ENCODE measurements at places on chromosomes 2 and 18. TPM values are rescaled to one million over a fixed set of nuclear protein-coding genes. Genes with fewer than 3 reads are reported as not detected.
A peak's percentile ranks its signal among the peaks of the same experiment; 100 is the strongest.

CDK5R2 gene
- polyA plus RNA-seq, result 0.08 TPM

UGP2 gene
- polyA plus RNA-seq, result 59.2 TPM

GRCh38 chr2:170818036-170818751 is 1.5 kb downstream of the GAD1 start:
- peak; percentile 32 for DNase-seq
- H3K27me3 ChIP-seq, result peaks cover 99% of the 10 kb centered on the region
- no peak overlapping the region for H3K27ac ChIP-seq

DNA sequence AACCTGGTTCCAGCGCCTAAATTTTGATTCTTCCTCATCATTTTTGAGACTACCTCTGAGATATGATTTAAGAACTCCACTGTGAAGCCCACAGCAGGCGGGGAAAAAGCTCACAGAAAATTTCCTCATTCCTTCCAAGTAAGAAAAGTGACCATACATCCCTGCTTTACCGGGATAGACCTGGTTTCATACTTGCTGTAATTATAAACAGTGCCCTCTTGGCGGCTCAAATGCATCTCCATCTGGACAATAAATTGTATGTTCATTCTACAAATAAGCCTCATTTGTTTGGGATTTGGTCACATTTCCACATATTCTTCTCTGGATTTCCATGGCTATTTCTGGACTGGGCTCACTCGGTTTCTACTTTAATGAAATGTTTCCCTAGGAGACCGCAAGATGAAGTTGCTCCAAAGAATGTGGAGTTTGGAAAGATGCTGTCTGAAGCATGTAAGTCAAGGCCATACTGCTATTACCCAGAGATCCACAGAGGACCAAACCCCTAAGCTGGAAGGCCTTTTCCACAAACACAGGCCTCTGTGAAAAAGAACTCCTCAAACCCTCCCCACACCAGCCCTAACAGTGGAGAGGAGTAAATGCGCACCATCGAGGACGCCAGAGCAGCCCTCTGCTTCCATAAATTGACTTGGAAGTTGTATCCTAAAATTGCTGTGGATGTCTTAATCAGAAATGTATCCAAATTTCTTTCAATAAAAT is 13.9 kb downstream of the STAT1 start:
- DNase-seq, result no peak
- no peak overlapping the region for H3K27ac ChIP-seq
- H3K4me1 ChIP-seq, result no peaks in the 10 kb centered on the region
- H3K36me3 ChIP-seq, result peaks cover 60% of the 10 kb centered on the region
- no peak overlapping the region for H3K4me3 ChIP-seq

DNA sequence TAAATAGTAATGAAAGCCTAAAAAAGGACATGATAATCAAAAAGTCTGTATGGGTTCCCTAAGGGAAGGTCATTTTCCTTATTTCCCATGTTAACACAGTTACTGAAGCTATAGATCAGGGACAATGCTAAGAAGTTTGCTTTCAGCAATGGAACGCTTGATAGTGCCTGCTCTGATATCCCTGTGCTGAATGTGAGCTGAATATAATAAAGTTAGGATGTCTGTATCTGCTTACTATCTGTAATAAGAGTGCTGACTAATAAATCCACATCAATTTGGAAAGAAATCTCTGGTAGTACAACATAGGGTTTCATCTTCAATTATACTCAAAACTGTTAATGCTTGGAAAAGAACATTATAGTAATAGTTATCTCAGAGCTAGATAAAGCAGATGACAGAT is 25.8 kb downstream of the TTC21B start:
- H3K27me3 ChIP-seq, result no peaks in the 10 kb centered on the region
- H3K36me3 ChIP-seq, result peaks cover 37% of the 10 kb centered on the region
- no peak for DNase-seq

GRCh38 chr2:164849506-164849905 is 7.9 kb upstream of the COBLL1 start:
- H3K4me3 ChIP-seq, result no peak overlapping the region
- peaks cover 5% of the 10 kb centered on the region for H3K27me3 ChIP-seq
- no peak for DNase-seq
- no peaks in the 10 kb centered on the region for H3K36me3 ChIP-seq

- no peak overlapping the region for H3K4me3 ChIP-seq
- H3K4me1 ChIP-seq, result no peaks in the 10 kb centered on the region
- H3K27me3 ChIP-seq, result no peaks in the 10 kb centered on the region
- H3K36me3 ChIP-seq, result no peaks in the 10 kb centered on the region
Observed at GRCh38 chr2:66202586-66202985, 232.3 kb upstream of the MEIS1 start.

GRCh38 chr2:41735476-41735875 is 312.3 kb upstream of the PKDCC start:
- no peaks in the 10 kb centered on the region for H3K36me3 ChIP-seq
- H3K27me3 ChIP-seq, result no peaks in the 10 kb centered on the region
- DNase-seq, result no peak
- no peaks in the 10 kb centered on the region for H3K4me1 ChIP-seq

DNA sequence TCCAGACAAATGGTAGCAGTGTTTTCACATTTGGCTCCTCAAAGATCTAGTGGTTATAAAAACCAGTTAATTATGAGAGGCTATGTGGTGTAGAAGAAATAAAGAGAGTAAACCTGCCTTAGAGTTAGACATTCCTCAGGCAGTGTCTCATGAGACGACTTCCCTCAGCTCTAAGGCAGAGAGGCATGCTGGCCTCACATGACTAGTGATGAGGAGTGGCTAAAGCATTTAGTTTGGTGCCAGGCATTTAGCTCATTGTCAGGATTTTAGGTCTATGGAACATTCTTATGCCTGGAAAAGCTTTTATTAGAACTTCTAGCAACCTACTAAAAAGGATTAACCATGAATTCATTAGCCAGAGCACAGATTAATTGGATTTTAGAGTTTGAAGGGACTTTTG is 90.3 kb downstream of the RPRM start:
- H3K36me3 ChIP-seq, result no peaks in the 10 kb centered on the region
- H3K4me1 ChIP-seq, result no peaks in the 10 kb centered on the region
- H3K4me3 ChIP-seq, result no peak overlapping the region
- H3K27ac ChIP-seq, result no peak overlapping the region
- H3K27me3 ChIP-seq, result no peaks in the 10 kb centered on the region

GRCh38 chr2:219041252-219041651 is at the start of gene CFAP65:
CFAP65 (minus strand) TSS chr2:219041516; CDS start chr2:219039048, 2,468 bp downstream.
- H3K4me3 ChIP-seq, result no peak within 1 kb of the TSS
- peaks cover 15% of the 10 kb centered on the region for H3K27me3 ChIP-seq
- DNase-seq, result peak; percentile 45
- H3K36me3 ChIP-seq, result no peaks in the 10 kb centered on the region
- H3K4me1 ChIP-seq, result no peaks in the 10 kb centered on the region

ALPI gene
- not detected for polyA plus RNA-seq

DNA sequence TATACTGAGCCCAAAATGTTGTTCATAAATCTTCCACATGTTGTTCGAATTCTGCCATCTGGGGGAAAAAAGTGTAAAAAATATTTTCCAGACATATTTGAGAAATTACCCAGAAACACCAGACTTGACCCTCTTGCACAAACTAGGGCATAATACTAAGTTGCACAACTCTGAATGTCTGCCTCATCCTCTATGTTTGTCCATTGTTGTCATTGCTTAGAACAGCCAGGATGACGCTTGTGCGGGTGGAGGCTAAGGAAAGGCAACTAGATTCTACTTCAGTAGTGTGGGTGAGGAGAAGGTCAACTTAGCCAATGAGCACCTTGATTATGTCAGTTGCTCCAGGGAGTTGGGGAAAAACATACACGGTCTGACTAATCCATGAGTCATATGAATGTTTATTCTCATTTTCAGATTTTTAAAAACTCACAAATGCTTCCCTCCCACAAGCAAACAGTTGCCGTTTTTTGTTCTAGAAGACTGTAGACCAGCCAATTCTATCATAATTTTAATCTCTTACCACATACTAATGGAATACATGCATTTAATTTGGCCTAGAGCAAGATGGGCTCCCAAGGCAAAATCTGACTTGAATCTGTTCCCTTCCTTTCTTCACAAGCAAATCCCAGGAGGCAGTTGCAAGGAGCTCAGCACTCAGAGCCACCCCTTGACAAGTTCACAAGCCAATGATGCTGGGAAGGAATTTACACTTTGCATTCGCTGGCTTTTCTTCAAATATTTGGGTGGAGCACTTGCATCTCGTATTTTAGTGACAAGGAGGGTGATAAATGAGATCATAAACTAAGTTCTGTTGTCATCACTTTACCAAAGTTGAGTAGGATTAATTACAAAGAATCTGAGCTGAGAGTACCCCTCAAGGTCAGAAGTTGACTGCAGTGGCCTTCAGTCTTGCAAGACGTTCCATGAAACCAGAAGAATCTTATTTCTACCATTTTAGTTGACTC is 163.2 kb upstream of the TWIST2 start:
- H3K4me1 ChIP-seq, result no peaks in the 10 kb centered on the region
- H3K4me3 ChIP-seq, result no peak overlapping the region
- no peak for DNase-seq
- H3K36me3 ChIP-seq, result no peaks in the 10 kb centered on the region
- peaks cover 2% of the 10 kb centered on the region for H3K27me3 ChIP-seq
- H3K27ac ChIP-seq, result no peak overlapping the region

ANKRD30B gene
- not detected for polyA plus RNA-seq

- peaks cover 8% of the 10 kb centered on the region for H3K4me1 ChIP-seq
- H3K36me3 ChIP-seq, result peaks cover 26% of the 10 kb centered on the region
- DNase-seq, result peak; percentile 25
Observed at GRCh38 chr2:232838406-232838874, 31.6 kb upstream of the SNORC start.

GRCh38 chr2:55718165-55719008 is 24.7 kb upstream of the PNPT1 start:
- H3K27me3 ChIP-seq, result no peaks in the 10 kb centered on the region
- no peak overlapping the region for H3K4me3 ChIP-seq
- no peak overlapping the region for H3K27ac ChIP-seq
- no peaks in the 10 kb centered on the region for H3K36me3 ChIP-seq

DNA sequence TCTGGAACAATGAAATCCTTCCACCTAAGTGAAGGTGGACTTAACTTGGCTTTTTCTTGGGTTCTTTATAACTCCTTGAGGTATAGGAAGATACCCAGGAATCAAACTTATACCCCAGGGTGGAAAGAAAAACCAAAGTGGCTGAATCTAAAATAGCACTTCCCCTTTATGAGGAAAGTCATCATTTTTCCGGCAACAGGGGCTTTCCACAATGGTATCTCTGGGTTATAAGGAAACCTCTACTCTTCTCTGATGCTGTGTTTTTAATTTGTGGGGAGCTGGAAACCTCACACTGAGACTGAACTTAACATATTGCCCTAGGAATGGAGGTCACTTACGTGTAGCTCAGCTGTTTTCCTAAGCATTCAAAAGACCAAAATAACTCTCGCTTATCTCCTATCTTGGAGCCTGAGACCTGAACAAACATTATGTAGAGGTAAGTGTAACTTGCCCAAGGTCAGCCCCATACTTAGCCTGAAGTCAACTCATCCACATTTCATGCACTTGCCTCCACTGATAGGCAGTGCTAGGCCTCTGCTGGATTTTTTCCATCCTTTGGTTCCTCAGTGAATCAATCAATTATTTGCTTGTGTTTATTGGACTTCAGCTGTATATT is 117.9 kb downstream of the SETBP1 start:
- peaks cover 10% of the 10 kb centered on the region for H3K36me3 ChIP-seq
- no peak overlapping the region for H3K4me3 ChIP-seq
- no peaks in the 10 kb centered on the region for H3K27me3 ChIP-seq
- H3K4me1 ChIP-seq, result peaks cover 8% of the 10 kb centered on the region
- H3K27ac ChIP-seq, result no peak overlapping the region

- peak overlapping the region; percentile 10 for H3K27ac ChIP-seq
- no peaks in the 10 kb centered on the region for H3K27me3 ChIP-seq
- H3K4me3 ChIP-seq, result no peak overlapping the region
- peak; percentile 47 for DNase-seq
- H3K36me3 ChIP-seq, result no peaks in the 10 kb centered on the region
Observed at GRCh38 chr2:85579266-85579935, 2.0 kb downstream of the VAMP8 start.

DNA sequence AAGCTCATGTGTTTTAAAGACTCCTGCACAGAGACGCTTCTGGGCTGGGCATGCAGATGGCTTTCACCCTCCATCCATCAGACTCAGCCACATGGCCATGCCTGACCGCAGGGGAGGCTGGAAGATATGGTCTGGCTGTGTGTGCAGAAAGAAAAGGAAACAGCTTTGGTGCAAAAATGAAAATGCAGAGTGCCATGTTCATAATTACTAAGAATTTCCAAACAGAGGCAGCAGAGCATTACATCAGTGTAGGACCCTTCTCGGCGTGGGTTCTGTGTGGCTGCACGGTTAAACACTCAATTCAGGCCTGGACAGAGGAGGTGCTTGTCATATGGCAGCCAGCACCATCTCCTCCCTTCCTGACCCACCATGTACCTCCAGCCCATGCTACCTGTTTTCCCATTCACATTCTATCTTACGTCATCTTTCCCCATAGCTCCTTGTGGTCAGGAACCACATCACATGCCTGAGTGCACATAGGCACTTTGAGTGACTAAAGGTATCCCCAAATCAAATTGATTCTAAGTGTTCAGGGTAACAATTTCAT is 200.3 kb upstream of the ID2 start:
- no peaks in the 10 kb centered on the region for H3K27me3 ChIP-seq
- DNase-seq, result no peak
- H3K27ac ChIP-seq, result no peak overlapping the region
- no peaks in the 10 kb centered on the region for H3K36me3 ChIP-seq
- H3K4me1 ChIP-seq, result peaks cover 4% of the 10 kb centered on the region

GLI2 gene
- 1.1 TPM for polyA plus RNA-seq

TGFBRAP1 gene
- 9.4 TPM for polyA plus RNA-seq

CCNYL1 gene
- polyA plus RNA-seq, result 14.2 TPM

COLEC12 gene
- 10.3 TPM for polyA plus RNA-seq

HNMT gene
- polyA plus RNA-seq, result 91.8 TPM

DNA sequence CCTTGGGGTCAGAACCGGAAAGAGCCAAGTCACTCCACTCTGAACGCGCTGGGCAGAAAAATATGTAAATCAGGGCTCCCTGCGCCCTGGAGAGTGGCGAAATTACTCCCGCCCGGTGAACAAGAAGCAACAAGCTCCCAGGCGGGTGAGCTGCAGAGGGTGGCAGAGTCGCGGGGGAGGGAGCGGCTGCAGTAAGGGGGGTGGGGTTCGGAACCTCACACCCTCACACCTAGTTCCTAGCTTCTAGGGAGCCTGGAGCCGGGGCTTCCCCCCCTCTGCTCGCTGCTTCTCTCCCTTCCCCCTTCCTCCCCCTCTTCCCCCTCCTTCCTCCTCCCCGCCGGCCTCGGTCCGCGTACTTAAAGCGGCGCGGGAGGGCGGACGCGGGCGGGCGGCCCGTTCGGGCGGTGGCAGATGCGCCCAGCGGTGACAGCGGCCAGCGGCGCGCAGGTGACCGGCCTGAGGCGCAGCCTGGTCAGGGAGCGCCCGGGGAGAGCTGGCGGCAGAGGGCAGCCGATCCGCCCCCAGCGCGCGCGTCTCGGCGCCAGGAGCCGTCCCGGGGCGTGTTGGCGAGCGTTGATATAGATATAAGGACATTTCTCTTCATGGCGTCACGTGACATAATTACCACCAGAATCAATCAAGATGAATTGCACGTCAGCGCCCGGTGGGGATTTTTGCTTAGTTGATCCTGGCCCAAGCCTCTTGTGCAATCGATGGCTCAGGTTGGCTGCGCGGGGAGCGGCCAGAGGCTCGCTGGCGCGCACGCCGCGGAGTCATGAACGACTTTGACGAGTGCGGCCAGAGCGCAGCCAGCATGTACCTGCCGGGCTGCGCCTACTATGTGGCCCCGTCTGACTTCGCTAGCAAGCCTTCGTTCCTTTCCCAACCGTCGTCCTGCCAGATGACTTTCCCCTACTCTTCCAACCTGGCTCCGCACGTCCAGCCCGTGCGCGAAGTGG is at the start of gene HOXD11:
TSS of gene HOXD11 (plus strand) at position 700 of the 959 bp plus-strand sequence. CDS start at position 776, 76 bp downstream.
- no peak within 1 kb of the TSS for H3K4me3 ChIP-seq
- peaks cover 15% of the 10 kb centered on the region for H3K4me1 ChIP-seq
- no peak for DNase-seq
- H3K27ac ChIP-seq, result no peak within 1 kb of the TSS
- H3K36me3 ChIP-seq, result no peaks in the 10 kb centered on the region

- H3K27me3 ChIP-seq, result no peaks in the 10 kb centered on the region
- no peak for DNase-seq
- no peak overlapping the region for H3K27ac ChIP-seq
- peaks cover 16% of the 10 kb centered on the region for H3K36me3 ChIP-seq
- peaks cover 4% of the 10 kb centered on the region for H3K4me1 ChIP-seq
Observed at GRCh38 chr2:88697370-88698026, 6.0 kb downstream of the RPIA start.

Measured in lung (tissue), 17 donors.